A549 (cell line): ENCODE measurements at places on chromosomes 6 and 20.

DNA sequence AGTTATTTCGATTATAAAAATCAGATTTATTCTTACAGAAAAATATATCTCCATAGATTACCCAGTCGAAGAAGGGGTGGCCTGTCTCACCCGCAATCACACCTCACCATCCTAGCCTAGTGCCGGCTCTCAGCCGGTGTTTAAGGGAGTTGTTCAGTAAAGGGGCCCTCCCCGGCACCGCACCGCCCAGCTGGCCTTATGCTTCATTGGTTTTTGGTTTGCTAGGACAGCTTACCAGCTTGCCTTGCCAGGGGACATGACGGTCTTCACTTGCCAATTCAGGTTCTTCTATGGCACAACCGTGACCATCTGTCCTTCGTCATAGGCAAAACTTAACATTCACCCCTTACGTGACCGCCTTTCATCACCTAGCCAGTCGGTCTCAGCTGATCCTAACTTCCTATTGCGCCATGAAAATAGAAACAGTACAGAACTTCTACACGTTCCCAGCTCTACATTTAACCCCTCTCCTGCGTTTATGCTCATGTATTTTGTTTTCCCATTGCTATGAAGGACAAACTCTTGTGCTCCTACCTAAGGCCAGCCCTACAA lies 44.7 kb upstream of the SLC22A16 start:
- no peak for DNase-seq

GRCh38 chr20:58991715-58992114 lies 10.7 kb downstream of the NELFCD start:
- no peak for DNase-seq

DNA sequence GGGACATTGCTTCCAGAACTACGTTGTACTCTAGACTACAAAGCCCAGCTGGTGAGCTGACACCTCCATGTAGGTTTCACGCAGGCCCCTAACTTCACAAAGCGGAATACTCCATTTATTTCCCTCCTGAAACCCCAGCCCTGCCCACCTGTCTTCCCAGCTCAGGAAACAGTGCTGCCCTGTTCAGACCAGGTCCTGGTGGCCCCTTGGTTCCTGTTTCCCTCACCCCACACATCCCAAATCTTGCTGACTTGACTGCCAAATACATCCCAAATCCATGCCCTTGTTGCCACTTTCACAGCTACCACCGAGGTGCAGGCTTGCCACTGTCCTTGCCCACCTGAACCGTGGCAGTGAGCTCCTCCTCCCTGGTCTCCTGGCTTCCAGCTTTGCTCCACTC lies 113.1 kb upstream of the PTPN1 start:
- no peak for DNase-seq

DNA sequence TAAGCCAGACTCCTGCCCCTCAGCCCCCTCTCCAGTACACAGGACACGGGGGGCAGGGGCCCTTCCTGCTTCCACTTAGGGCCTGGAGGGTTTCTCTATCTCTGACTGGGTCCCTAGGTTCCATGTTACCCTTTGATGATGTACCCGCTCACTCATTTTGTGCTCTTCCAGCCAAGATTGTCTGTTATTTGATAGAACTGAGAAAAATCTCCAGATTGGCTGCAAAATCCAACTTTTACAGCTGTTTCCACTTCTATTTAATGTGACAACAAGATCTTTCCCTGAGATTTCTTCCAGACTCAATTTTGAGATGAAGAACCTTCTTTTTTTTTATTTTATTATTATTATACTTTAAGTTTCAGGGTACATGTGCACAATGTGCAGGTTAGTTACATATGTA lies 85.7 kb downstream of the TMEM170B start:
- no peak for DNase-seq

DNA sequence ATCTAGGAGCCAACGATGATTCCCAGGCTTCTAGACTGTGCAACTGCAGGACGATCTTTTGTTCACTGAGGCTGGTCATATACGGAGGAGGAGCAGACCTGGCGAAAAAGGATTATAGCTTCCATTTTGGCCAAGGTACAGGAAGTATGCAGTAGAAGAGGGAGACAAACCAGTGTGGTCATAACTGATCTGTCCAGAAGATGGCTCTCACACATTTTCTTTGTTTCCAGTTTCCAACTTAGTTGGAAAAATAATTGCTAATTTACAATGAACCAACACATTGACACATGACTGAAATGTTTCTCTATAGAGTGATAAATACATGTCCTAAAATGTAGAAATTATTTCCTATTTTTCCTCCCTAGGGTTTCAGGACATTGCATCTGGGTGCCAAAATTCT lies 364.1 kb upstream of the BTBD3 start:
- no peak for DNase-seq

DNA sequence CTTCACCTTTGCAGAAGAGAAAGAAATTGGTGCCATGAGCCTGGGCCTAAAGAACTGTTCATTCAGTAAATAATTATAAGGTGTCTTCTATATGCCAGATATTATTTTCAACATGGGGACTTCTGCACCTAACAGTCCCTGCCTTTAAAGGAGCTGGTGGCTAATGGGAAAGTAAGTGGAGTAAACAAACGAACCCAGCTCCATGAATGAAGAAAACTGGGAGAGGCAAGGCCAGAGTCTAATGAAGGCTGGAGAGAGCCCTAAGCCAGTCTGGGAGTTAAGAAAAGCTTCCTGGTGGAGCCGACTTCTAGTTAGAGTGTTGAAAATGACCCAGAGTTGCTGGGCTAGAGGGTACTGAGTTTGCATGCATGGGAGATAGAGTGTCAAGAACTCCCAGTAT lies 24.2 kb upstream of the EFHC1 start:
- DNase-seq: no peak

DNA sequence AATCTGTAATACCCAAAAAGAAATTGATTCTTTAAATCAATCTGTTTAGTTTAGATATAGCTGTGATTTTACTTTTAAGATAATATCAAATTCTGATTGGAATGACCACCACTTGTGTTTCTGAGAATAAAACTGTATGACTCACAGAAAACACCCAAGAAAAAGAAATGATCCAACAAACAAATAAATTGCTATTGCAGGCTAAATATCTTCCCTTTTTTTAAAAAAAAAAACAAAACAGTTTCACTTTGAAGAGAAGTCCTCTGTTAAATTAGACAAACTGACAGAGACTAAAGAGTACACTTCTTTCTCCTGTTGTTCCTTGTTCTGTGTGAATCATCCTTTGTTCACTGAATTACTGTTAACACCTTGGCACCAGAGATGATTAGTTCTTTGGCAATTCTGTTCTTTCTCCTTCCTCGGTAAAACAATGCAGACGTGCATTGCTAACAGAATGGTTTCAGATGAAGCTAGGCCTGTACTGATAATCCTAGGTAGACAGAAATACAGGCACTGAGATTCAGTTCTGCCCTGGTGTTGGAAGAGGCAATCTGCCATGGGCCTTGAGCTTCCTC lies 895.2 kb upstream of the CITED2 start:
- no peak for DNase-seq

DNA sequence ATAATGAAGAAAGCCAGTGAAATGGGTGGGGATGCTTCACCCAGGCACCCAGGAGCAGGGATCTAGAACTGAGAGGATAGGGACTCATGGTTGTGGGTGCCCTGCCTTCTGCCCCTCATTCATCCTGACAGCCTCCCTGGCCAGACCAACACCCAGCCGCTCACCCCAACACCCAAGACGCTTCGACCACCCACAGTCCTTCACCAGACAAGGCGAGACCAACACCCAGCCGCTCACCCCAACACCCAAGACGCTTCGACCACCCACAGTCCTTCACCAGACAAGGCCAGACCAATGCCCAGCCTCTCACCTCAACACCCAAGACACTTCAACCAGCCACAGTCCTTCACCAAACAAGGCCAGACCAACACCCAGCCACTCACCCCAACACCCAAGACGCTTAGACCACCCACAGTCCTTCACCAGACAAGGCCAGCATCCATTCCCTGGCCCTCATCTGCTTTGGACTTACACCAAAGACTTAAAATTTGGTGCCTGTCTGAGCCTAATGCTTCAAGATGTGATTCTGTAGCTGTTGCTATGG lies 131.5 kb downstream of the ANKRD60 start:
- no peak for DNase-seq

DNA sequence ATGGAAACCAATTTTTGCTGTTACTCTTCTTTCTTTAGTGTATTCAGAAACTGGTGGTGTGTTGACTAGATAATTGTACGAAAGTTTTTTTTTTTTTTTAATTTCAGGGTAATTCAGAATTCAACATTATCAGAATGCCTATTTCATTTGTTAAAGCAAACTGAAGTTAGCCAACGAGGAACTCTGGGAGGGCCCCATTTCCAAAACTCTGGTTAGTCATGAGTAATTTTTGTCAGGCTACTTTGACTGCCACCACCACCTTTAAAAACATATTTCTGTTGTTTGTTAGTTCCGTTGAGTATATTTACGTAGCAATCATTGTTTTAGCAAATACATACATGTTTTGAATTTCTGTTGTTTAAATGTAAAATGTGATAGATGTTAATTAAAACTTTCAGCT lies 763 bp downstream of the ZKSCAN8 start:
- no peak for DNase-seq

GRCh38 chr6:43013097-43013842 lies 476 bp downstream of the MEA1 start:
- DNase-seq: no peak

GRCh38 chr6:128209771-128210170 lies 308.9 kb upstream of the THEMIS start:
- no peak for DNase-seq
